ENCODE measurements at places on chromosomes 6 and 20. TPM values are rescaled to one million over a fixed set of nuclear protein-coding genes. Genes with fewer than 3 reads are reported as not detected.

The FAM83B gene
- 17.5 TPM for total RNA-seq

The MOCS1 gene
- 30.9 TPM for total RNA-seq

The MBOAT1 gene
- 54.4 TPM for total RNA-seq

The CLDN20 gene
- total RNA-seq, result not detected

The RNF144B gene
- total RNA-seq, result 8.0 TPM

The PRIM2 gene
- 11.7 TPM for total RNA-seq

The PRDM13 gene
- not detected for total RNA-seq

The TBXT gene
- not detected for total RNA-seq

The ADGRG6 gene
- 17.1 TPM for total RNA-seq

The KHDC1L gene
- not detected for total RNA-seq

The ELOVL2 gene
- not detected for total RNA-seq

The HLA-DPA1 gene
- 49.9 TPM for total RNA-seq

The MRAP2 gene
- 9.0 TPM for total RNA-seq

All from mucosa of descending colon (tissue), 3 donors.